ENCODE measurements at places on chromosomes 5 and 9.

- no peak for DNase-seq
Observed at GRCh38 chr9:8114826-8115225, 315.2 kb upstream of the DMAC1 start.

DNA sequence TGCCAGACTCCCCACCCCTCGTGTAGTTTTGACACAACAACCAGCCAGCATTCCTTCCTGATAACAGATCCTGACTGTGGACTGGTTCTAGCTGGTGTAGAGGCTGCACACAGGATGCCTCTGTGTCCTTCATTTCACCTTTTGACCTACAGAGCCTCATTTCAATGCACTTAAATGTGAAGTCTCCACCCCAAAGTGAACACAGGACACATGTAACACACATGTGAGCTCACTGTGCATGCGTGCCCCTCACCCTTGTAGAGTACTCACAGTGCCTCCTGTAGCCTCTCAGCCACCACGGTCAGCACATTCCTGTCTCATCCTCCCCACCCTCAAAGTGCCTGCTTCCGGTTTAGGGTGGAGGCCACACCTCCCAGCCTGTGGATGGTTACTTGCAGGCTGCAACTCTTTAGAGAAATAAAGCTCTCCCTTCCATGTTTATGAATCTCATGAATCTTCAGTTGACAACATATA is 11.6 kb upstream of the NKD2 start:
- DNase-seq: no peak

DNA sequence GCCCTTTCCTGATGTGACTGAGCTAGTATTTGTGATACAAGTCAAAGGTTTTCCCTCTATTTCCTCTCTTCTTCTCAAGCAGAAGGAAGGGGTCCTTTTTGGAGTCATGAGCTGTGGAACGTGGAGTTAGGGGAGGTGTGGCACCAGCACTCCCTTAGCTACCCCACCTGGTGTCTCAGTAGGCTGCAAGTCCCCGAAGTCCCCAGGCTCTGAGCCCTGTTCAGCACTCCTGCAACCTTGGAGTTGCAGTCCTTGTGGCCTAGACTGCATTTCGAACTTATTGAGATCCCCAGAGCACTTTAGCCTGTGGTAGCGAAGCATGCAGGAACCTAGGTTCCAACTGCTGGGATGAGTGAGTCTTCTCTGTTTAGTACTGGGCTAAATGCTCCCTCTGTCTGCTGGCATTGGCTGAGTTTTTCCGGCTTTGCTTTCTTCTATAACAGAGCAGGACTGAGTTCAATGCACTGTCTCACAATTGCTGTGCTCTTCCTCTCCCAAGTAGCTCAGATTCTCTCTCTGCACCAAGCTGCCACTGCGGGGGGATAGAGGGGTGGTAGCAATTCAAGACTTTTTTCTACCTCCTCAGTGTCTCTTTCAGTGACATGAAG is 600.7 kb upstream of the CDH9 start:
- no peak for DNase-seq

GRCh38 chr9:121498487-121499176 is 1.0 kb downstream of the GGTA1 start:
- no peak for DNase-seq

DNA sequence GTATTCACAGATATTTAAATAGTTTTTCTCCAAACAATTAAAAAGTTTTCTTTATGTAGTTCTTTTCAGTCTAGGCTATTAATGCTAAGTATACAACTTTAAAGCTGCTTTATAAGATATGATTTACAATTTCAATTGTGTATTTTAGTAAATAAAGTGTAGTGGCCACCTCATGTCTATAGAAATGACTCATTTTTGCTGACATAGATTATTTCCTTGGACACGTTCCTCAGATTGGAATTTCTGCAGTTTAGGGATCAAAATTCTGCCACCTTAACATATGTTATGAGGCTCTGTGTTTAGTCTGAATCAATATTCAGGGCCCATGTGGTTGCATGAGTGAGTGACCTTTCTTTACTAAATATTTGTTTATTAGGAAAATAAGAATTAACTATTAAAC is 750.2 kb downstream of the IRX1 start:
- DNase-seq: no peak

- no peak for DNase-seq
Observed at GRCh38 chr9:71839668-71840067, 71.3 kb downstream of the ABHD17B start.

DNA sequence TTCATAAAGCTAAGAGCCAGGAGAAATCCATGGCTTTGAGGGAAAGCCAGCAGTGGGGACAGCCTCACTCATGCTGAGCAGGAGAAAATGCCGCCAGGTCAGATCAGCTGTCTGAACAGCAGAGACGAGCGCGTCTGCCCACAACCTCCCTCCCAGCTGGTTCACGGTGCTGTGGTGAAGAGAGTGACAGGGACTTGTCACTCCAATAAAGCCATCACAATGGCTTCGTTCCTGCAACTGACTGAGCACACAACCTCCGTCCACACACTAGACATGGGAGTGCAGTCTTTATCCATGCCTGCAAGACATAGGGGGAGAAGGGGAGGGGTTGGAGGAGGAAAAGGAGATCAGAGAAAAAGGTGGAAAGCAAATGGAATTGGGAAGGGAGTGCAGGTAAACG is 206.9 kb downstream of the GABBR2 start:
- no peak for DNase-seq

DNA sequence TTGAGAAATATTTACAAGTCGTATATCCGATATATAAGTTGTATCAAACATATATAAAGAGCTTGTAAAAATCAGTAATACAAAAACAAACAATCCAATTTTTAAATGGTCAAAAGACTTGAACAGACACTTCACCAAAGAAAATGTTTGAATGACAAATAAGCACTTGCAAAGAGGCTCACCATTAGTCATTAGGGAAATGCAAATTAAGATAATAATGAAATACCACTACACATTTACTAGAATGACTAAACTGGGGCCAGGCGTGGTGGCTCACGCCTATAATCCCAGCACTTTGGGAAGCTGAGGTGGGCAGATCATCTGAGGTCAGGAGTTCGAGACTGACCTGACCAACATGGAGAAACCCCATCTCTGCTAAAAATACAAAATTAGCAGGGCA is 134.6 kb upstream of the HAND1 start:
- no peak for DNase-seq

GRCh38 chr9:113436728-113437515 is 26.4 kb downstream of the C9orf43 start:
- no peak for DNase-seq

- DNase-seq: no peak
Observed at GRCh38 chr9:21255538-21256212, 15.9 kb upstream of the IFNA14 start.

DNA sequence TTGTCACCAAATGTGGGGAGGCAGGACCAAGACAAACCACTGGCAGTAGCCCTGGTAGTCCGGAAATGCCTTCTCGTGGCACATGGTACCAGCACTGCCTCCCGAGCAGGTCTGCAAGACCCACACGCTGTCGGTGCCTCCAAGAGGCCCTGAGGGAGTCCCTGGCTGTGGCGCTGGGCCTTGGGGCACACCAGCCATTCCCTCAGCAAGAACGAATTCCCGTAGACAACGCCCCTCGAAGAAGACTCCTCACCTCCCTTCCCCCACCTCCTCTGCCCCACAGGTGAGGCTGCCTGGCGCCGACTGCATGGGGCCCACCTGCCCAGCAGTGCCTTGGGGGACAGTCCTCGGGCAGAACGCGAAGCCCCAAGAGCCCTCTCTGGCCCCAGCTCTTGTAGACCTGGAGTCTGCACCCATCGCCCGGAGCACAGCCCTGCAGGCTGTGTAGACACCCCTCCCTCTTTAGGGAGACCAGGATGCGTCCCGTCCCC is 56.0 kb downstream of the EXD3 start:
- DNase-seq: no peak

DNA sequence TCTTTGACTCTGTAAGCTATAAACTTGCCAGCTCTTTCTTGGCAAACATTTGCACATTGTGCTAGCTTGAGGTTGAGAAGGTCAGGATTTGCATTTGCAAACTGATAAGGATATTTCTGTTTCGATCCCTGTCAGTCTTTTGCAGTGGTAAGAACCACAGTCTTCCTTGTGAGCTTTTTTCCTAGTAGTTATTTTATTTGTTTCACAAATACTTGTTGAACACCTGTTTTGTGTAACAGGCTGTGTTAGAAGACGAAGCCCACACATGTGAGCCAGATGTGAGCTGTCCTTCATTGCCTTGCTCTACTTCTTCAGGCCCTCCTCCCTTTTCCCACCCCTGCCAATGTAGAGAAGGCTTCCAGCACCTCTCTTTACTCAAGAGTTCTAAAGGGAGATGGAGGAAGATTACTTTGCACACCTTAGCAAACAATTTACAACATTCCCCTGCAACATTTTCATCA is 327.0 kb upstream of the KLF4 start:
- DNase-seq: no peak

DNA sequence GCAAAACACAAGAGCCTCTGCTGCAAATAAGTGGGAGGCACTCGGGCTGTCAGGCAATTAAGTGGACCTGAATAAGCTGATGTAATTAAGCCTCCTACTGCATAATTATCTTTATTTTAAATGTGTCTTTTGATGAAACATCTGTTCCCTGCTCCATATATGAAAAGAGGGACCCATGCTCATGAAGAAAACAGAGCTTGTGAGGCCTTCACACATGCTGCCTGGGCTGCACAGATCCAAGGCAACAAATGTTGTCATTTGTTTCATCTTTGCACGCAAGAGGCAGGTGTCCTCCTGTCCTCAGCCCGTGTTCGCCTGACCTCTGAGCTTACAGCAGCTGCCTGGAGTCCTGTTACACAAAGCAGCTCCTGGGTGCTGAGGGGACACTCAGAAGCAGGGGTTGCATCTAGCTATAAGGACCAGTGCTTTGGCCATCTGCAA is 381.1 kb downstream of the ZNF608 start:
- DNase-seq: no peak

DNA sequence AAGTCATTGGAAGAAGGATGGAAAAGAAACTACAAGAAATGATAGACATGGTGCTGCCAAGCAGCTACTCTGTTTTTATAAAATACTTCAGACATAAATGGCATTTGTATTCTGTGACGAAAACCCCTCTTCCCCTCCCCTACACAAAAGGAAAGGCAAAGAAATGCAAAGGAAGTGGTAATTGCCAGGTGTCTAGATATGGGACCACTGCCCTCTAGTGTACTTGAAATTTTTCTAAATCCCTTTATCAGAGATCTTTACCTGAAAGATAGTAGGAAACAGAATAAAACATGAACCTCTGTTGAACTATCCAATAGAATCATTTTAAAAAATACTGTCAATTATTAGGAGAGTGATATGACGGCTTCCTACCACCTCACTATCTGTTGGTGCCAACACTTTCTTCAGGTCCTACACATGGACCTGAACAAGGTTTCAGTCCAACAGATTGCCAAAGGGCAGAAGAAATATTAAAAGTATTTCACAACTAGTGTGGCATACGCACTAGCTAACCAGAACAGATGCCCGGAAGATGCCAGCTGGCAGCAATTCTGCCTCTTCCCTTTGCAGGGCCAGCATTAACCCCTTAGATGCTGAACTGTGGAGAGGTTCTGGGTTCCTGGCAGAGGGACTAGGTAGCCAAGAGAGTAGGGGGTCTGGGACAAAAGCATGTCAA is 104.1 kb downstream of the TSSK1B start:
- DNase-seq: no peak

GRCh38 chr9:35452481-35452880 is 37.4 kb upstream of the RUSC2 start:
- no peak for DNase-seq

DNA sequence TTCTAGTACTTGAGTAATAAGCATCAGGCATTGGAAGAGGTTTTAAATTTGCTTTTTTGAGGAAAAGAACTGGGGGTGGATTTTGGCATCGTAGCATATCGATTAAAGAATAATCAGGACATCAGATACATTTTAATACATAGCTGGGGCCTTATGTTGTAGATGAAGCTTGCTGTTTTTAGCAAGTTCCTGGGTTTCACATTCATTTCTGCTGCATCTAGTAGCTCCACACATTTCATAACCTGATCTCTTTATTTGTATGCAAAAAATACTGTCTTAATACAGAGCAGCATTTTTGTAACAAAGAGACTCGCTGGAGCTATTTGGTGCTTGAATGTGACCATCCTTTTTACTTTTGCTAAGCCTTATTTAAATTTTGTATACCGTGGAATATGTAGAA is 28.5 kb downstream of the CD180 start:
- no peak for DNase-seq

DNA sequence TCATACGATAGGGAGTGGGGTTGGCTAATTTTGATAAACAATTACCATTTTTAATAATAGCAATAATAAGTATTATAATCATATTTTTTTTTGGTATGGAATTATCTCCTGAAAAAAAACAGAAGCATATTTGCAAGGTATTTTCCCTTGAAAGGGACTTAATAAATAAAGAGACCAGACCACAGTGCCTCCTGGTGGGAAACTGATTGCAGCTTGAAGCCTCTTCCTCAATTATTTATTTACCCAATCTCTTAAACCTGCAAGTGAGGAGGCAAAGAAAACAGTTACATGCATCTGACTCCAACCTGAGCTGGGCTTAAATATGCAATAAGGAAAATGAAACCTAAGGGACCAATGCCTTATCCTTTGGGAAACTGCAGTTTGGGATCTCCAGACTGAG is 388.1 kb upstream of the ACO1 start:
- no peak for DNase-seq

- no peak for DNase-seq
Observed at GRCh38 chr5:35046774-35047173, 975 bp downstream of the AGXT2 start.

DNA sequence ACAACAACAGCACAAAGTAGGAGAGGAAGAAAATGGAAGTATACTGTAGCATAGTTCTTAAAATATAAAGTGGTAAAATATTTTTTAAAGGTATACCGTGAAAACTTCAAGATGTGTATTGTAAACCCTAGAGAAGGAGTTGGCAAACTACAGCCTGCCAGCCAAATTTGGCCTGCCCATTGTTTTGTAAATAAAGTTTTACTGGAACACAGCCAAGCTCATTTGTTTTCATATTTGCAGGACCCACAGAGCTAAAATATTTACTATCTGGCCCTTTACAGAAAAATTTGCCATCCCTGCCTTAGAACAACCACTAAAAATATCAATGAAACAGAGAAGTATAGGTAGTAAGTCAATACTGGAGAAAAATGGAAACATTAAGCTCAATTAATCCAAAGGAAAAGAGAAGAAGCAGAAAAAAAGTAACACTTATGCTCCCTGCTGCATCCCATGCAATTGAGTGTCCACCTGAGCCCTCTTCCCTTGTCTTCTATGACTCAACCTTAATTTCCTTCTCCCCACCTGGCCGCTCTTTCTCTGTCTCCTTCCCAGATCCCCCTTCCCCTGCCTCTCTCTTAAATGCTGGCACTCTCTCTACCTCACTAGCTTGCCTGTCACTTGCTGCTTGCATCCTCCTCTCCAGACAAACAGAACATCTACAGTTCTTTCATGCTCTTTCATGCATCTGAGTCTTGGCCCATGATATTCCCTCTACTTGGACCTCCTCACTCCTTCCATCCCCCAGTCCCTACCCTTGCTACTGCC is 50.6 kb upstream of the FER start:
- DNase-seq: no peak

All from stimulated activated CD8-positive, alpha-beta memory T cell treated with anti-CD3 and anti-CD28 coated beads, Interleukin-15, amount 100 ng/mL, for 24 hours (primary cell).